Endodermal cell (in vitro differentiated cells): ENCODE measurements at places on chromosomes 2 and 18. TPM values are rescaled to one million over a fixed set of nuclear protein-coding genes. Genes with fewer than 3 reads are reported as not detected.

DNA sequence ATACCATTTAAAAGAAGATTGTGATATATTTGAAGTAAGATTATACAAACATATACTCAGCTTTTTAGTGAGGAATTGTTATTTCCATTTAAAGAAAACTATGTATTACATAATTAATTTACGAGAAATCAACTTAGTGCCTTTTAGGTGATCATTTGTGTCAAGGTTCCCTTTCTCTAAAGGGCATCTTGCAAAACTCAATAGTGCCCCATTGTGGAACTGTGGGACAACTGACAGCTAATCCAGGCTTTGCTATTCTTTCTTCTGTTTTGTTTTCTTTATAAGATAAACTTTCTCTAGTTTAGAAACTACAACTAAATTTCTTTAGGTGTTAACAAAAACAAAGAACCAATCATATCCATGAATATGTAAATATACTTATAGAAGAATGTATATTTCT lies 24.3 kb upstream of the VIT start:
- H3K4me3 ChIP-seq = no peak overlapping the region
- peaks cover 8% of the 10 kb centered on the region for H3K4me1 ChIP-seq
- no peak overlapping the region for H3K27ac ChIP-seq
- no peaks in the 10 kb centered on the region for H3K36me3 ChIP-seq
- no peaks in the 10 kb centered on the region for H3K27me3 ChIP-seq

DNA sequence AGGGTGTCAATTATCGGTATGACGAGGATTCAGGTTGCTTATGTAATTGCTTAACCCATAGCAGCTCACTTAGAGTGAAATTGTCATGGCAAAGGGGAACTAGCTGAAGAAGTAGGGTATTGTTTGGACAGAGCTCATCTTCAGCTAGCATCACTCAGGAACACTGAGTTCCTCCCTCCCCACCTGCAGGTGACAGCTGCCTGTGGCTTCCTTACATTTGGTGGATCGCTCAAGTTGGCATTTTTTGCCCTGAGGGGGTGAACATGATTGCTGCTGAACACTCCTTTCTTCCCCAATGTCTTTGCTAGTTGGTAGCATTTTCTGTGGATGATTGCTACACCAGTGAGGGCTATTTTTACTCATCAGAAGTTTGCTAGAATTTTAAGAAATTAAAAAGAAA lies 86.7 kb upstream of the THUMPD2 start:
- DNase-seq = no peak
- no peaks in the 10 kb centered on the region for H3K36me3 ChIP-seq
- no peaks in the 10 kb centered on the region for H3K4me1 ChIP-seq
- no peak overlapping the region for H3K27ac ChIP-seq
- no peaks in the 10 kb centered on the region for H3K27me3 ChIP-seq

GRCh38 chr2:7983451-7983850 lies 698.4 kb upstream of the ID2 start:
- DNase-seq = no peak
- no peak overlapping the region for H3K4me3 ChIP-seq
- no peaks in the 10 kb centered on the region for H3K36me3 ChIP-seq
- no peak overlapping the region for H3K27ac ChIP-seq

DNA sequence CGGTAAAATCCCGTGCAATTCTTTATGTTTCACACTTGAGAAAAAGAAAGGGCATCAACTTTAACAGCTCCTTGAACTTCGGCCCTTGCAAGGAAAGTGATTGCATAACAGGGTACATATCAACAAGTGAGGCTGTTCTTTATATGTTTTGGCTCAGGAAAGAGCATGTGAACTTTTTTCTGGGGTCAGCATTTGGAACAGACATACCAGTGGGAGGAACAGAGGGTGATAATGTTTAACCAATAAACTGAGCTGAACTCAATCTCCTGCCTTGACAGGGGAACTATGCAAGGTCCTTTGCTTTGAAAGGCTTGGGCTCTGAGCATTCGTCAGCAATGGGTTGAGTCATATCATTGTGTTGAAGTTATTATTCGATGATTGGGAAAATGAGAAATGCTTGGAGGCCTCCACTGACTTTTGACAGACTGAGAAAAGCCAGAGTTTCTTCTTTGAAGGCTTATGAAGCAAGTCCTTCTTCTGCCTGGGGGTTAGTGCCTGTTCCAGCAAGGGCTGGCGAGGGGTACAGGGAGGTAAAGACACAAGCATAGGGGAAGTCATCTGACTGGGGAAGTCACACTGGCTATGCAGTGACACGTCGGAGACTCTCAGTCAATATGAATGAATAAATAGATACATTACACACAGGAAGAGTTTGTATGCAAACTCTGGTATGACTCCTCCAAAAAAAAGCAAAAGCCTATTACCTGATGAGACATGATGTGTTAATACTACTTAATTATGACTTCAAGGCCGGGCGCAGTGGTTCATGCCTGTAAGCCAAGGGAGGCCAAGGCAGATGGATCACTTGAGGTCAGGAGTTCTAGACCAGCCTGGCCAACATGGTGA lies 57.2 kb downstream of the CYB5A start:
- H3K36me3 ChIP-seq = no peaks in the 10 kb centered on the region
- no peaks in the 10 kb centered on the region for H3K27me3 ChIP-seq
- no peaks in the 10 kb centered on the region for H3K4me1 ChIP-seq

SERPINB3 gene
- total RNA-seq = 0.25 TPM in 1 of 2 replicates, not detected in the other

- H3K27ac ChIP-seq = no peak overlapping the region
- H3K27me3 ChIP-seq = no peaks in the 10 kb centered on the region
- H3K4me3 ChIP-seq = no peak overlapping the region
- H3K36me3 ChIP-seq = peaks cover 94% of the 10 kb centered on the region
Measured at GRCh38 chr2:36477746-36478145, 120.2 kb downstream of the FEZ2 start.

- H3K27me3 ChIP-seq = no peaks in the 10 kb centered on the region
- no peaks in the 10 kb centered on the region for H3K36me3 ChIP-seq
- H3K27ac ChIP-seq = no peak overlapping the region
- H3K4me3 ChIP-seq = no peak overlapping the region
- no peaks in the 10 kb centered on the region for H3K4me1 ChIP-seq
- peak; percentile 81 for DNase-seq
Measured at GRCh38 chr2:72993147-72993932, 76.0 kb downstream of the EMX1 start.

GRCh38 chr18:54528942-54529376 lies 62.1 kb upstream of the DYNAP start:
- no peak overlapping the region for H3K27ac ChIP-seq
- no peak overlapping the region for H3K4me3 ChIP-seq
- H3K4me1 ChIP-seq = peaks cover 18% of the 10 kb centered on the region
- no peaks in the 10 kb centered on the region for H3K36me3 ChIP-seq
- peak; percentile 54 for DNase-seq
- H3K27me3 ChIP-seq = no peaks in the 10 kb centered on the region

- no peak for DNase-seq
- no peaks in the 10 kb centered on the region for H3K4me1 ChIP-seq
- H3K27me3 ChIP-seq = no peaks in the 10 kb centered on the region
- no peak overlapping the region for H3K4me3 ChIP-seq
- H3K36me3 ChIP-seq = no peaks in the 10 kb centered on the region
Measured at GRCh38 chr18:60471652-60472051, 99.1 kb upstream of the MC4R start.
